Right ventricle myocardium superior (tissue), 1 donor: ENCODE measurements at places on chromosomes 5 and 9.
A peak's percentile ranks its signal among the peaks of the same experiment; 100 is the strongest.

- DNase-seq, result no peak
These were observed 21.1 kb upstream of the IL9 start for GRCh38 chr5:135916638-135917263.

DNA sequence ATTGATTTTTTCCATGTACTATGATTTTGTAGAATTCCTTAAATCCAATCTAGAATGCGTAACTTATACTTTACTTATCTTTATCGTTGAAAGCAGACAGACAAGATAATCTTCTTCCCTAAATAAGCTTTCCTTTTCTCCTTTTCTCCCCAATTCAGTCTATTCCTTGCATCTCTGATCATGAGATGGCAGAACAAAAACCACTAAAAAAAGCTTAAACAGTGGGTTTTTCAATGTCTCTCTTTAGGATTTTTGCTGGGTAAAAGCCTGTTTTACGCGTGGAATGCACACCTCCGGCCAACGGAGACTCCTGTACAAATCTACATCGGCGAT is 755 bp downstream of the CDKN2B start:
- no peak for DNase-seq

- no peak for DNase-seq
These were observed 72.7 kb downstream of the SEMA4D start for GRCh38 chr9:89425024-89425805.

DNA sequence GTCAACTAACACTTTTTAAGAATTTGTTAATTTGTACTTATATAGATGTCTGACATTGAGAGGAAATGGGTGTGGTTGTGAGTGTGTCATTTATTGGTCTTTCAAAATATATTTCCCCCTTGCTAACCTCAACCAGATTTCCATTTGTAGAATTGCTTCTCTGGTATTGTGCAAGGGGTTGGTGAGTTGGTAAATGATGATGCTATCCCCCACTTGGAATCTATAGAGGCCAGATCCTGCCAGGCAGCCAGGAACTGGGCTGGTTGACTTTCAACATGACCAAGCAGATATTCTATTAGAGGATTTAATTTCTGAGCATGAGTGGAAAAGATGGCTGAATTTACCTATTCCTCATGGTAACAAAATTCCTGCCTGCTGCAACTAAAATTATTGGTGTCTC is 306.6 kb upstream of the KIF2A start:
- no peak for DNase-seq

DNA sequence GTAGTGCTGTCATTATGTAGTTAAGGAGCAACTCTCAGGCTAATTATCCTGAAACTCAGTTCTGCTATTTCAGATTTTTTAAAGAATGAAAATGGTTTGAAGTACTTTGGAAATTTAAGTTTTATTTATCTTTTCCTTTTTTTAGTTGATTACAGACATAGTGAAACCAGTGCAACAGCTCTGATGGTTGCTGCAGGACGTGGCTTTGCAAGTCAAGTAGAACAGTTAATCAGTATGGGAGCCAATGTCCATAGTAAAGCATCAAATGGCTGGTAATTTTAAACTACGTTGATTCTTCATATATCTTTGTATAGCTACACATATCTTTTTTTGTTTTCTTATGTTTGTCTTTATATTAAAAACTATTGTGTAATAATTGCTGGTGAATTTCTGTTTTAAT is 34.9 kb downstream of the YTHDC2 start:
- no peak for DNase-seq

DNA sequence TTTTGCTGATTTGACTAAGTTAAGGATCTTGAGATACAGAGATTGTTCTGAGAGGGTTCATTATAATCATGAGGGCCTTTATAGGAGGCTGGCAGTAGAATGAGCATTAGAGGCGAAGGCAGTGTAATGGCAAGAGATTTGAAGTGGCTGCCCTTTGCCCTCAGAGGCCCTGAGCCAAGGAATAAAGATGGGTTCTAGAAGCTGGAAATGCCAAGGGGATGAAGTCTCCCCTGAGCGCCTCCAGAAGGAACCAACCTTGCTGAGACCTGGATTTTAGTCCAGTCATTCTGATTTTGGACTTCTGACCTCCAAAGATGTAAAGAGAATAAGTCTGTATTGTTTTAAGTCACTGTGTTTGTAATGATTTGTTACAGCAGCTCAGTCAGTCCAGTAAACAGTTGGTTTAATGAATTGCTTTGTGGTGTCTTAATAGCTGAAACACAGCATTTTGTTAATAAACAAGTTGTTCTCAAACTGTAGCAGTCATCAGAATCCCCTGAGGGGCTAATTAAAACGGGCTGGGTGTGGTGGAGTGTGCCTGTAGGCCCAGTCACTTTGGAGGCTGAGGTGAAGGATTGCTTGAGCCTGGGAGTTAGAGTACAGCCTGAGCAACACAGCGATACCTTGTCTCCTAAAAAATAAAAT is 23.2 kb downstream of the GLRX start:
- no peak for DNase-seq

DNA sequence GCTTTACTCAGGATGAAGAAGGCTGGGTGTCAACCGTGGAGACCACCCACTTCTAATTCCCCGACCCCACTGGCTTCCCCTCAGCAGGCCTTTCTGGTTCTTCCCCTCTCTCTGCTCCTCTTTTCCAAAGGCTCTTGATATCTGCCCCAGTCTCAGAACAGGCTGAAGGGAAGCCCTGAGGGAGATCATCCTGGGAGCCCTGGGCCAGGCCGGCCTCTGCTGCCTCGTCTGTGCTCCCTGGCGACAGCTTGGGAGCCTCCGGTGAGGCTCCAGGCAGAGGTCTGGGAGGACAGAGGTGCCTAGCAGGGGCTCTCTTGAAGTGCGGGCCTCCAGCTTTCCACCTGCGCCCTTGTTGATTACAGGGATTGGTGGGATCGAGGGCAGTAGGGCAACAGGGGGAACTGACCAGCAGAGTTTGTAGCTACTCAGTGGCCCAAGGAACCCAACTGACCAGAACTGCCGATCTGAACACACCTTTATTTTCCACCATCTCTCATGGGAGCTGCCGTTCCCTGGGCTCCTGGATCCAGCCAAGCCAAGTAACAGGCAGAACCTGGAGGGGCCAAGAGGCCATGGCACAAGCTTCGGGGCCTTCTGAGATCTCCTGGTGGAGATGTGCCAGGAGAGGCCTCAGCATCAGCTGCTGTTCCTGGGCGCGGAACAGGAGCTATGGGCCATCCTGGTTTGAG is 198.5 kb downstream of the CACNA1B start:
- DNase-seq, result no peak

GRCh38 chr5:158951436-158952247 is 148.1 kb downstream of the EBF1 start:
- no peak for DNase-seq

DNA sequence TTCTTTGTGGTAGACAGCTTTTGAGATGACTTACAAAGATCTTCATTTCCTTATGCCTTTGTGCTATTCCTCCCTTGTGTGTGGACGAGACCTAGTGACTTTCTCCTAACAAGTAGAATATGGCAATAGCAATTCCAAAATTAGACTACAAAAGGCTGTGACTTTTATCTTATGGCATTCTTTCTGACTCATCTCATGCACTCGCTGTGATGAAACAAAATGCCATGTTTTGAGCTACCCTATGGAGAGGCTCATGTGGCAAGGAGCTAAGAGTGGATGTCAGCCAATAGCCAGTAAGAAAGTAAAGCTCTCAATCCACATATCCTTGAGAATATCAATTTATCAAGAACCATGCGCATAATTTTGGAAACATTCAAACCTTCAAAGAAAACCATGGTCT is 380.5 kb upstream of the SMC2 start:
- DNase-seq, result no peak

GRCh38 chr9:18331310-18331684 is 142.7 kb upstream of the ADAMTSL1 start:
- DNase-seq, result no peak

GRCh38 chr5:84274585-84275468 is 109.9 kb downstream of the EDIL3 start:
- DNase-seq, result no peak

- DNase-seq, result no peak
These were observed 45.8 kb upstream of the ZBTB43 start for GRCh38 chr9:126758916-126759585.

- DNase-seq, result peak; percentile 40
These were observed 44.3 kb upstream of the COL5A1 start for GRCh38 chr9:134597041-134597913.

- no peak for DNase-seq
These were observed 1867.9 kb upstream of the NUDT12 start for GRCh38 chr5:105430516-105430915.

DNA sequence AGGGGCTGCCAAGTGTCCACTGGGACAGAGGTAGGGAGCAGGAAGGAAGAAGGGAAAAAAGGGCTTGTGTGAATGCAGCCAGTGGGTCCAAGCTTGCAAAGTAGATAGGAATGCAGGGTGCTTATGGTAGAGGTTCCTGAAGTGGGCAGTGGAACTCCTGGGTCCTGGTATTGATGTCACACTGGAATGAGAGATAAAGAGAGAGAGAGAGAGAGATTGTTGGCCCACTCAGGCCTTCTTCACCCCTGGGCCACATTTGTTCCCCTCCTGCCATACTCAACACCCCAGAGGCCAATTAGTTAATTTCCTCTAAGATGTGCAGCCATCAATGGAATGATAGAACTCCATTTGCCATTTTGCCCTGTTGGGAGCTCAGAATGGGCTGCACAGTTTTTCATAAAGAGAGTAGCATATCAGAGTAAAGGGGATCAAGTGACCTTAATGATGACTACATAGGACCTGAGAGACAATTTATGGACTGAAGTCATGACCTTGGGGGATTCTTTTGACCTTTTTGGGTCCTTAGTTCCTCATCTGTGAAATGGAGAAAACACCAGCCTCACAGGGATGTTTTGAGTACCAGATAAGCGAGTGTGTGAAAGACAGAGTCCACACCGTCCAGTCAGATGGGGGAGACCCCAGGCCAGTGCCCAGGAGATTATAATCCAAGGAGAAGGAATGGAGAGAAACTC is 52.9 kb downstream of the PPARGC1B start:
- no peak for DNase-seq

GRCh38 chr5:173833196-173833985 is 54.8 kb upstream of the CPEB4 start:
- no peak for DNase-seq

DNA sequence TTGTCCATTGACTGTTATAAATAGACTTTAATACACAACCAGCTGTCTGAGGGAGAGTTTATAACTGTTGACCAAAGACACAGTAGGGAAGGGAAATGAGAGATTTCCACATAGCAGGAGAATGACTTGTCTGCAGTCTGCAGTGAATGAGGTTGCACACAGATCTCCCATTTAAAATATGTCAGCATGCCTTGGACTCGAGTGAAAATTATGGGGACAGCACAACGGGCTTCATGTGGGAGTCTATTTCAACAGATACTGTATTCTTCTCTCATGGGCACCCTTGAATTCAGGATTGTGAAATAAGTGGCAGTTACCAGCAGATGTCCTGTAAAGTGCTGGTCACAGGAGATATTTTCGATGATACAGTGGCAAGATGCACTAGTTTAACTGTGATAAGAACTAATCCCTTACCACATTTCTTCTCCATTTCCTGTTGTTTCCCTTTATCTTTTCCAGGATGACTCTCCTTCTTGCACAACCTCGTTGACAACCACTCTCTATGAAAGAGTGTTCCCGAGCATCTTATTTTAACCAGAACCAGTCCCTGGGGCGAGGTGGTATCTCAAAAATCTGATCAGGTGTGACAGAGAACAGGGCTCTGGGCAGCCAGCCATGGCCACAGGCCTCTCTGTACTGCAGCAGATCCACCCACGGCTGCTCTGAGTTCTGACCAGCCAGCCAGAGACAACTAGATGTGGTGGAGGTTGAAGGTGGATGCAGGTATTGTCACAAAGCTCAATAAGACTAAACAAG is 51.5 kb upstream of the MAP3K1 start:
- no peak for DNase-seq

- DNase-seq, result no peak
These were observed 512.5 kb upstream of the CDH18 start for GRCh38 chr5:20500546-20500945.

DNA sequence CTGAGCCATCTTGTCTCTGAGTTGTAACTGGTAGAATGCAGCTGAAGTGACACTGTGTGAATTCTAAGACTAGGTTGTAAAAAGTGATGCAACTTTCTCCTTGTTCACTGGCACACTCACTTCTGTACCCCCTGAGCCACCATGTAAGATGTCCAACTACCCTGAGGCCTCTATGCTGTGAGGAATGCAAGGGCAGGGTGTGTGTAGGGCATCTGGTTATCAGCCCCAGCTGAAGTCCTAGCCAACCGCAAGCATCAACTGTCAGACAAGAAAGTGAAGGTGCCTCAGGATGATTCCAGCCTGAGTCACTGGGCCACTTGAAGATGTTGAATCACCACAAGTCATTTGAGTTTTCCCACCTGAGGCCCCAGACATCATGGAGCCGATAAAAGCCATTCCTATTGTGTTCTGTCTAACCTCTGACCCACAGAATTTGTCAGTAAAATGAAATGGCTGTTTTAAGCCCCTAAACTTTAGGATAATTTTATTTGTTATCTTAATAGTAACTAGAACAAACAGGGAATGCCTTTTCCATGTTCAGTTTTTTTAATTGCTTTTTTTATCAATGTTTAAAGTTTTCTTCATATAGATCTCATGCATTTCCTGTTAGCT is 18.7 kb upstream of the RHOBTB3 start:
- no peak for DNase-seq

DNA sequence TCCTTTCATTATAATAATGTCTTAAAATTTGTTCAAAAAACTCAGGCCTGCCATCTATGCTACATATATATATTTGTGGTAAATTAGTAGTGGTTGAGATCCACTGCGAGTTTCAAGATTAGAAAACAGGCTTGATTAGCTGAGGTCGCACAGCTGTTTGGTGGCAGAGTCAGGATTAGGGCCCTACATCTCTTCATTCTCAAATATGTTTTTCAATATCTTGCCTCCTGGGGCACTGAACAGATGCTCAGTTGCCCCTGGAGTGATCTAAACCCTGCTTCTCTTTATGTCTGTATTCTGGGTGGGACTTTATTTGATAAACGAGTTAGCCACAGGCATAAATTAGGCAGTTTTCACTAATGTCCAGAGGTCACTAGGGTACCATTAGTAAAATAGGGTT is 27.8 kb upstream of the CEP120 start:
- no peak for DNase-seq

GRCh38 chr9:5274770-5275169 is 29.7 kb downstream of the RLN2 start:
- DNase-seq, result no peak

DNA sequence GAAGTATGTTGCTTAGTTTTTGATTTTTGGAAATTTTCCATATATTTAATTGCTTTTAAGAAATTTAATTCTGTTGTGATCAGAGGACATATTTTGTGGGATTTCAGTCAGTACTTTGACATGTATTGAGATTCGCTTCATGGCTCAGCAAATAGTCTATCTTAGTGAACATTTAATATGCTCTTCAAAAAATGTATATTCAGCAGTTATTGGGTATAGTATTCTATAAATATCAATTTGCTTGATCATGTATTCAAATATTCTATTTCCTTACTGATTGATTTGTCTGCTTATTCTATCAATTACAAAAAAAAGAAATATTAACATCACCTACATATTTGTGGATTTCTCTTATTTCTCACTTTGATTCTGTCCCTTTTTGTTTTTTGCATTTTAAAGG is 79.5 kb upstream of the HAND1 start:
- no peak for DNase-seq

GRCh38 chr5:169563369-169563768 is 20.2 kb upstream of the SPDL1 start:
- no peak for DNase-seq

- no peak for DNase-seq
These were observed 520 bp downstream of the CCIN start for GRCh38 chr9:36169708-36170107.
